Stimulated activated CD8-positive, alpha-beta memory T cell treated with anti-CD3 and anti-CD28 coated beads, Interleukin-12 subunit alpha, Interleukin-12 subunit beta, amount 100 ng/mL, for 1 hour (primary cell): ENCODE measurements at places on chromosomes 1 and 21.

DNA sequence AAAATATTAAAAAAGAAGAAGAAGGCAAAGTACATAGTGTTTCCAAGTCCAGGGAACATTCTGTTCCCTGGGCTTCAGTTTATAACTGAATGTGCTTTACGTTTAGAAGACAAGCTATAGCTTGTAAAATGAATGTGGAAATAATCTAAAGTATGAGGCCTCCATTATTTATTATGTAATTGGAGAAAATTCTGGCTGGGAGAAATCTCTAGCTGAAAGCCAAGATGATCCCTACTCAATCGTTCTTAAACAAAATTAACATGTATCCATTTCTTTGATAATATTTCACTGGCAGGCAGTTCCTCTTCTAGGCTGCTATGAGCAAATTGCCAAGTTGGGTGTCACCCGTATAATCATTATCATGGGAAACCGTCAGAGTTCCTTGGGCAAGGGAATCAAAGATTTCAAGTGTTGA is 52.2 kb upstream of the ETS2 start:
- DNase-seq = no peak

DNA sequence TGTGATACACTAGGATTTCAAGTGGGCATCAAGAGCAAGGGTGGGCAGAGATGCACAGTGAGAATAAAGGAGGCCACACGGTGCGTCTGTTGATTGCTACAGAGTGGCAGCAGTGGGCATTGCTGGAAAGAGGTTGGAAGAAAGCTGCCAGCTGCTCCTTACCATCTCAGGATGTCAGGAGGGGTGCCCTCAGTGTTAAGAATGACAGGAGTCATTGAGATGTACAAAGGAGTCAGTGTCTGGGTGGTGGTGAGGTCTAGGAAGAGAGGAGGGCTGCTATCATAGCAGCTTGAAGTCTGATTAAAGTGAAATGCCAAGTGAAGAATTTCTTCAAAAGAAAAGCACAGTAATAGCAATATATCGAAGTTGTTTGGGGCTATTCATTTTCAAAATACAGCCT is 992.7 kb downstream of the TTLL7 start:
- no peak for DNase-seq

- no peak for DNase-seq
Measured at GRCh38 chr1:177032434-177032833, 132.1 kb downstream of the ASTN1 start.

DNA sequence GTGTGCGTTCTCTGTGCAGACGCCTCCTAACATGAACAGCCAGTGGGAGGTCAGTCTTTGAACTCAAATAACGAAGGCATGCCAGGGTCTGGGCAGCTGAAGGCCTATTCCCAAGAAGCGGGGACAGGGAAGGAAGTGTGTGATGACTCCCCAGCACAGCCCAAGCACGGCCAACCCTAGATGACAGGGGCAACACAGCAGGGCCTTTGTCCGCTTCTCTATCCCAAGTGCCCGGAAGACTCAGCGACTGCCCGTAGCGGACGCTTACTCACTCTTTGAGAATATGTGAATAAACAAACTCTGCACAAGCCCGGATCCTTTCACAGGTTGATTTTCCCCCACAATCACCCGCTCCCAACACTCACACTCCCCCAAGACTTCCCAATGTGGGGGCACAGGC is 11.2 kb downstream of the C1orf198 start:
- no peak for DNase-seq

DNA sequence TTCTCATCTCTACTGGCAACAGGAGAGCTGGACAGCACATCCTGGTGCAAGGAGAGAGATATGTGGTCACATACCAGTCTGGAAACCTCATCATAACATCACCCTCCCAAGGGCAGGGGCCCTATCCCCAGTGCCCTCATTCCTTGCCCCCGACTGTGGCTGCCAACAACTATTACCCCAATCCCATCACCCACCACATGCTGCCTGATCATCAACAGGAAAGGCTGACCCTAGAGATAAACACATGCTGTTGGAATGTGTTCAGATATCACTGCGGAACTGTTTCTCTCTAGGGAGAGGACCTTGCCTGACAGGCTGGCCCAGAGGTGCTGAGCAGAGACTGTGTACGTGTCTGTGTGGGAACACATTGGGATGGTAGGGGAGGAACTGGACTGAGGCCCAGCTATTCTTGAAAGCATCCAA is 4.5 kb upstream of the INKA2 start:
- no peak for DNase-seq

- DNase-seq = no peak
Measured at GRCh38 chr1:89527750-89528381, 3.2 kb downstream of the LRRC8B start.

DNA sequence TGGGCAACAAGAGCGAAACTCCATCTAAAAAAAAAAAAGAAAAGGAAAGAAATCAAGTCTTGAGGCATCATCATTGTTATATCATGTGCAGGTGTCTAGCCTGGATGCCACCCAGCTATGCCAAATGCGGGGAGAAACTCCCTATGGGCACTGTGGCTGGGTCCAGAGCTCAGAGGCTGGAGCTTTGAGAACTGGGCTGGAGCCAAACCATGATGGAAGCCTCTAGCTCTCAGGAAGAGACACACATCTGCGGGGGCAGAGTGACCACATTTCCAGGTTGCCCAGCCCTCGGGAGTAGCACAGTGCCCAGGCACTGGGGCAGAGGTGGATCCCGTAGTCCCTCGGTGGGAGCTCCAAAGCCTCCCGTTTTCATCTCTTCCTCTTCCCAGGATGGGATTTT is 58.9 kb downstream of the COL18A1 start:
- no peak for DNase-seq

GRCh38 chr1:194078765-194079164 is 892.4 kb upstream of the B3GALT2 start:
- DNase-seq = no peak

DNA sequence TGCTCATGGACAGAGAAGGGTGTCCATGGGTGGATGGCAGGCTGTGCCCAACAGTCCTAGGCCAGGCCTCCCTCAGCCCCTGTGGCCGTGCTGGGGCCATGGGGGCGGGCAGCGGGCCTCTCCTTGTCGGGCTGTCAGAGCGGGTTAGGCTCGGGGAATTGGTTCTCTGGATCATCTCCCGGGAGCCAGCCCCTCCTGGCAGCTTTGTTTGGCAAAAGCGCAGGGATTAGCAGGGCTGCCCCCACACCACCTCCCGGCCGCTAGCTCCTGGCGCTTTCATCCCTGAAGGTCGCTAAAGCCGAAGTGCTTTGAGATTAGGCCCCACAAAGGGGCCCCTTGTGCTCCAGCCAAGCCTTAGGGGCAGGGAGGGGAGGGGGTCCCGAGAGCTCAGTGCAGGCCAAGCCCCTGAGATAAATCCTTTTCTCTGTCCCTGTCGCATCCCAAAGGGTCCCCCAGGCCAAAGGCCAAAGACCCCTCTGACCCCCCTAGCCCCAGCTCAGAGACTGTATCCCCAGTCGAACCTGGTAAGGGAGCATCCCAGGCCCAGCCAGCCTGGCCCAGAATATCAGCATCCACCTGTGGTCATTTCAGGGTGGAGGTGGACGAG is 9.8 kb upstream of the DMBX1 start:
- DNase-seq = no peak

GRCh38 chr1:71521655-71522264 is 440.9 kb upstream of the ZRANB2 start:
- DNase-seq = no peak

- DNase-seq = no peak
Measured at GRCh38 chr1:41622402-41622801, 137.9 kb upstream of the EDN2 start.

DNA sequence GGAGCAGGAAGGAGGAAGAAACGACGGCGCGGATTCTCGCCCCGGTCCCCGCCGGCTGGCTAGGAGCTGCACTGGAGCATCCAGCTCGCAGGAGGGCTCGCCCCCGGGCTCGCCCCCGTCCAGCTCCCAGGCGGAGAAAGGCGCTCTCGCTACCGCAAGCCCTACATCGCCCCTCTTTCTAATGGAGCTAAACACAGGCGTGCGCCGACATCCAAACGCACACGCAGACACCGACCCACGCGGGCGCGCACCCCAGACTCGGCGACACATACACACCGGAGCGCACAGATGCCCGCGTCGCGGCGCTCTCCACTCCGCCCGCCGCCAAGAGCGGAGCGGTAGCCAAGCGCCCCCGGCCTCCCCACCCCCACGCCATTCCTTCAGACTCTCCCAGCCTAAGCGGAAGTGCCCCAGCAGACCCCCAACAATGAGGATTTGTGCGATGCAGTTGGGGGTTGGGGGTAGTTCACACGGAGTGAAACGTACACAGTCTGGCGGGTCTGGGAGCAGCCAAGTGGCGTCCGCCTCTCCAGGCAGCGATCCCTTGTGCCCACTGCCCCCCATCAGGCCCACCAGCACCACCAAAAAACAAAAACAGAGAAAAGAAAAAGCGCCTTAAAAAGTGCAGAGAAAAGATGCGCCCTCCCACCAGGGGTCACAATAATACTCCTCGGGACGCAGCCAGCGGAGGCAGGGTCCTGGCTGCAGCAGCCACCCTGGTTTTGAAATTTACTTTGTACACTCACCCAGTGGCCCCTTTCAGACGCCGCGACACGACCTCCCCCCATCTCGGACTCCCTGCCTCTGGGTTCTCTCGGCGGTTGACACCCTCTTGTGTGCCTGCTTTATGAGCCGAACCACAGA is 1.4 kb downstream of the DAB1 start:
- no peak for DNase-seq

DNA sequence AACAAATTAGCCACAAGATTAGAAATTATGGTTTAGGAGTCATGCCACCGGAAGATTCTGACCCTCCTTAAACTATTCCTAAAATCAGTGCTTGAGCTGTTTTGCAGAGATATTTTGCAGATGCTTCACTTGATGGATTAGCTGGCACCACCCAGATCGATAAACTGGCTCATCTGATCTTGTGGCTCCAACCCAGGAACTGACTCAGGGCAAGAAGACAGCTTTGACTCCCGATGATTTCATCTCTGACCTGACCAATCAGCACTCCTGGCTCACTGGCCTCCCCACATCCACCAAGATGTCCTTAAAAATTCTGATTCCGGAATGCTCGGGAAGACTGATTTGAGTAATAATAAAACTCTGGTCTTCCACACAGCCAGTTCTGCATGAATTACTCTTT is 221.6 kb downstream of the RHOU start:
- DNase-seq = no peak

DNA sequence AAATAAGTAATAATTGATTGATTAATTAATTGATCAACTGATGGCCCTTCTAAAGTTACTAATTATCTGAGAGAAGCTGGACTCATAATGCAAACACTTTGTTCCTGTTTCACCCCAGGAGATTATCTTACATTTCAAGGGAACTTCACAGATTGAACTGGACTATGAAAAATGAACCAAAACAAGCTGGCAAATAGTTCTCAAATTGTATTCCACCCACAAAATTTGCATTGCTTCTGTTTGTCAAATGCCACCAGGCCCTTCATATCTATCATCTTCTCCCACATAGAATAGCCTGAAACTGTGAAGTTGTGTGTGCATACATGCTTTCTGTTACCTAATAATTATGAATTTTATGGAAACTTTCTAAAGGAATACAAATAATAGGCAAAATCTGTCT is 104.0 kb downstream of the ZNF281 start:
- DNase-seq = no peak

DNA sequence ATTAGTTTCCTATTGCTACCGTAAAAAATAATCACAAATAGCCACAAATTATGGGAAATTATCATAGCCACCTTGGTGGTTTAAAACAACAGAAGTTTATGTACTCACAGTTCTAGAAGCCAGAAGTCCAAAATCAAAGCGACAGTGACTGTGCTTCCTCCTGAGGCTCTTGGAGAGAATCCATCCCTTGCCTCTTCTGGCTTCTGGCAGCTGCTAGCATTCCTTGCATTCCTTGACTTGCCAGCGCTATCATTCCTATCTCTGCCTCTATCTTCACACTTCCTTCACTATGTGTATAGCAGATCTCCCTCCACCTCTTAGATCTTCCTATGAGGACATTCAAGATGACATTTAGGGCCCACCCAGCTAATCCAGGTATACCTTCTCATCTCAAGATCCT is 180.1 kb upstream of the USP25 start:
- DNase-seq = no peak

GRCh38 chr21:35039595-35040289 is 9.4 kb downstream of the RUNX1 start:
- no peak for DNase-seq

DNA sequence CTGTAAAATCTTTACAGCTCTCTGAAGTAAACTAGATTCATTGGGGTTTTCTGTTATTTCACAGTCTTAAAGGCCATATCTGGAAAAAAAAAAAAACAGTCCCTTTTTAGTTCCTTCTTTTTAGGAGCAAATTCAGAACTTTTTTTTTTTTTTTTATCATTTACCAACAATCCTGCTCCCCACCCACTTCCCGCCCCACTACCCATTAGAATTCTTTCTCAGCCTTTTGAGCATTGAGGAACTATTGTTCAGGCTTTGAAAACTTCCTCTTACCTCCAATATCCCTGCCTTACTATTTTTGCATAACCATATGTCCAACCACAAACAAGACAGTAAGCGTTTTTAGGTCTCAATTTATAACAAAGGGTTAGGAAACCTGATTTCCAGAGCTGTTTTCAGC is 330.1 kb downstream of the PLPP3 start:
- DNase-seq = no peak

- no peak for DNase-seq
Measured at GRCh38 chr1:89873288-89873687, 52.5 kb downstream of the LRRC8D start.

GRCh38 chr1:83815330-83815729 is 183.6 kb downstream of the TTLL7 start:
- no peak for DNase-seq

DNA sequence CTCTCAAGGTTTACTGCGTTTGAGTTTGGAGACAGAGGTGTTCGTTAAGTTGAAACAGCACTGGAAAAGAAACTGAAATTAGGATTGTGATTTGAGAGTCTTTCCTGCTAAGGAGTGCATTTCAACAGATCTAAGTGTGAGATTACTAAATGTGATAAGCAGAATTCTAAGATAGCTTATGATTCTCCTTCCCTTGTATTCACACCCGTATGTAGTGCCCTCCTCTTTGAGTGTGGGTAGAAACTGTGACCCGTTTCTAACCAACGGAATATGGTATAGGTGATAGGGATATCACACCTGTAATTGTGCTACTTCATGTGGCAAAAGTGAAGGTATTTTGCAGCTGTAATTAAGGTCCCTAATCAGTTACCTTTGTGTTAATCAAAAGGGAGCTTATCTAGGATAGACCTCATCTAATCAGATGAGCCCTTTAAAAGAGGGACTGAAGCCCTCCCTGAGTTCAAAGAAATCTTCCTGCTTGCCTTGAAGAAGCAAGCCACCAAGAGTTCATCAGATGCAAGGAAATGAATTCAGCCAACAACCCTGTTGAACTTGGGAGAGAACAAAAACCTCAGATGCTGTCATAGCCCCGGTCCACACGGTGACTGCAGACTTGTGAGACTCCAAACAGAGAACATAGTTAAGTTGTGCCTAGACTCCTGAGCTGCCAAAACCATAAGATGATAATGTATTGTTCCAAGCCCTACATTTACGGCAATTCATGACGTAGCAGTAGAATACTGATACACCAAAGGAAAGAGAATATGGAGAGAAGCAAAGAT is 12.6 kb upstream of the IL12RB2 start:
- DNase-seq = no peak

DNA sequence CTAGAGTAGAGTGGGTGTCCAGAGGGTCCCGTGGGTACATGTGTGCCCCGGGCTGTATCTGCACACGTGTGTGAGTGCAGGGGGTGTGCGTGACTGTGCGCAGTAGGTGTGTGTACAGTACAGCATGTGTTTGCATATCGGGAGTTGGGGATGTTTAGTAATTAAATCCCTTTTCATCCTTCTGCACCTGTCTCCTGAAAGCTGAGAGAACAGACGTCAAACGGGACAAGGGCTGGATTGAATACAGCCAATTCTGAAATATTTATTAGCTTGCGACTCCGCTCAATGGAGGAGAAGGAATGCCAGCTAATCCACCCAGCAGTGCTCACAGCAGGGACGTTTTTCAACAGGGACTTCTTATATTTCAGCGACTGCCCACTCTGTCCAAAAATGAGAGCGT is 44.7 kb upstream of the CASZ1 start:
- DNase-seq = no peak
